ENCODE measurements at places on chromosomes 7 and 10.

- no peak for DNase-seq
Observed at GRCh38 chr7:73881352-73882046, 20.5 kb downstream of the TMEM270 start.

GRCh38 chr10:47283101-47283630, 16.8 kb upstream of the GDF10 start:
- no peak for DNase-seq

GRCh38 chr10:89241486-89242344, 9.9 kb downstream of the LIPA start:
- DNase-seq, result peak; percentile 68

- DNase-seq, result no peak
Observed at GRCh38 chr7:23864973-23865372, 155.0 kb downstream of the STK31 start.

DNA sequence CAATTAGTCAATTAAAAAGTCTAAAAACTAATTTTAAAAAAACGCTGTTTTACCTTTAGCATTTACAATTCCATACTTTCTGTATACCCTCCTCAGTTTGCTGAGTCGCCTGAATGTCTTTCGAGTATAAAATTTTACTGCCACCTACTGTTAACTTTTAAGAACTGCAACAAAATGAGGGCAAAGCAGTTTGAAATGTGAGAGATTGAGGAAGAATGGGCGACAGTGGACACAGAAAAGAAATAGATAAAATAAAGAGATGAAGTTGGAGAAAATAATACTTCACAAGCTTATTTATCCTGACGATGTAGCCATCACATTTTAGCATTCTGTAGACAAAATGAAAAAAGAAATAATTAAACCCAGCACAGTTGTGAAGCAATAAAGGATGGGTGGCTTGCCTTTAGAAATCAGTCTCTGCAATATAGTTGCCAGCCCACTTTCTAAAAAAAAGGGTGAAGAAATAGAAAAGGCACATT, 110.8 kb upstream of the PTN start:
- peak; percentile 70 for DNase-seq

DNA sequence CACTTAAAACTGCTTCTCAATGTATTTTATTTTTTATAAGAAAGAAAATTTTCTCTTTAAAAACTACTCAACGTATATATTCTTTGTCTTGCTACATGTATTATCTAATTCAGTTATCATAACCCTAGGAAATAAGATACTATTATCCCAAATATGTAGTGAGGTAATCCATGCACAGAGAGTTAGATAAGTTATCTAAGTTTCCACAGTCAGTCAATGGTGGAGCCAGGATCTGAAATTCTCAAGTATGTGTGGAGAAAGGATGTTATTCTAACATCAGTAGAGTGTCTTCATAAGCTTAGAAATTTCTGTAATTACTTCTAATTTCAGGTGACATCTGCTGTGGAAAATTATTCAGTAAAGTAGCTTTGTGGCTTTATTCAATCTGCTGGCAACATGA, 239.9 kb downstream of the CSTF2T start:
- DNase-seq, result no peak

DNA sequence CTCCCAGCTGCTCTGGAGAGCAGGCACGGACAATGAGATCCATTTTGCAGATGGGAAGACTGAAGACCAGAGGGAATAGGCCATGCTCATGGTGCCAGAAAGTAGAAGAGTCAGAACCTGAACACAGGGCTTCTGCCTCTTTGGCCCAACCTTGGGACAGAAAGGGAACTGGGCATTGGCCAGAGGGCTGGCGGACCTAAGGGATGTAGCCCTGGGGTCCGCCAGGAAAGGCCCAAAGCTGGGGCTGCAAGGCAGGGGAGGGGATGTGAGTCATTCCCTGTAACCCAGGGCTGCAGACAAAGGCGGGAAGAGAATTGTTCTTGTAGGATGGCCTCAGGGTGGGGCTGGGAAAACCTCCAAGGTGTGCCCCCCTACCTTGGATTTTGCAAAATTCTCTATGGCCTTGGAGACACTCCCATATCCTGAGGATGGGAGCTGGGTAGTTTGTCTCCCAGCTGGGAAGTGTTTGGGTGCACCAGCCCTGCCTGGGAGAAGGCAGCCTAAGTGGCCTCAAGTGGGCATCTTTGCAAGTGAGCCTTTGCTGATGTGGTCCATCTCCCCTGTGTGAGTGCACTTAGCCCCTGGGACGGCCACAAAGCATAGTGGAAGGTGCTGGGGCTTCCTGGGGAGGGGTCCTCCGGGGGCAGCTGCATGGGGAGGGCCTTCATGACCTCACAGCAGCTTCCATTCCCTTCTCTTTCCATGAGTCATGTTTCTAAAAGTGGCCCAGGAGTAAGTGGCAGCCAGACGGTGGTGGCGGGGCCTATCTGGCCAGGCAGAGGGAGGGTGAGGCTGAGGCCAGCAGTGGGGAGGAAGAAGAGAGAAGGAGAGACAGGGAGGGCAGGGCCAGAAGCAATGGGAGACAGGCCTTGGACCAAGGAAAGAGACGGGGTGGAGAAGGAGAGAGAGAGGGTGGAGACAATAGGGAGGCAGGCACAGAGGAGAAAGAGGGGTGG, 9.2 kb downstream of the AQP1 start:
- no peak for DNase-seq

GRCh38 chr10:101649525-101650085, 45.4 kb downstream of the FBXW4 start:
- no peak for DNase-seq

GRCh38 chr7:108314049-108314448, 142.2 kb downstream of the NRCAM start:
- no peak for DNase-seq

DNA sequence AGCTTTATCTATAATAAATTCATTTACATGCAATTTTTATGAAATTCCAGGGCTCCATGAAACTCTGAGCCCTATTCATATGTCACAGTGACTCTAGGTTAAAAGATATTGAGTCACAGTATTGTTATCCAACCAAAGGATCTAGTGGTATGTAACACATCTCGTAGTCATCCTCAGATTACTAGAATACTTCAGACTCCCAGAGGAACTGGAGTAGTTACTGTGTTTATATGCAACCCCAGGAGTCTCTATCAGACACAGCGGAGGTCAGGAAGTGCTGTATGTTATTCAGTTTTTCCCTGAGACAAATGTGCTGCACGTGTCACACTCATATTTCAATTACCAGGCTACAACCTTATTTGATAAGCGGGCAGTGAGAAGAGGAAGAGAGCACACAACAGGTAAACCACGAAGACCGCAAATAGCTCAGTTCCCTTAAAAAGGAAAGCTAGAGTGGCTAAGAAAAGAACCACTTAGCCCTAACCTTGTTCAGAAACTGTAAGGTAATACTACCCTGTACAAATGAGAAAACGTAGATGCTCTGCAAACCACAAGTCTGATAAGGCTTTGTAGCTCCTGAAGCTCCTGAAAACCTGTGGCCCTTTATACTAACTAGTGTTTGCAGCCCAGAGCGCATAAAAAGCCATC, 114.0 kb upstream of the CNTNAP2 start:
- DNase-seq, result peak; percentile 54

GRCh38 chr10:29881336-29881771, 178.0 kb downstream of the JCAD start:
- DNase-seq, result no peak

- DNase-seq, result no peak
Observed at GRCh38 chr10:130800281-130800680, 511.2 kb downstream of the TCERG1L start.

DNA sequence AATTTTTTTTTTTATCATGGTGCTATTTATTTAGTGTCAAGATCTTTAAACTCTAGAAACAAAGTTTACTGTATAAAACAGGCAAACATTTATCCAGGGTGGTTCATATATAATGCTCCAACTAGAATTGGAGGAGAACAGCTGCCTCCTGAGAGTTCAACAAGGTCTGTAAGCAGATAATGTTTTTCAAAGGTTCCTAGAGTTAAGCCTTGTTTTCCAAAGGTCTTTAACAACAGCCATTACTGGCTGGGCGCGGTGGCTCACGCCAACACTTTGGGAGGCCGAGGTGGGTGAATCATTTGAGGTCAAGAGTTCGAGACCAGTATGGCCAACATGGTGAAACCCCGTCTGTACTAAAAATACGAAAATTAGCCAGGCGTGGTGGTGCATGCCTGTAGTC, 316.7 kb downstream of the CCDC3 start:
- DNase-seq, result no peak

DNA sequence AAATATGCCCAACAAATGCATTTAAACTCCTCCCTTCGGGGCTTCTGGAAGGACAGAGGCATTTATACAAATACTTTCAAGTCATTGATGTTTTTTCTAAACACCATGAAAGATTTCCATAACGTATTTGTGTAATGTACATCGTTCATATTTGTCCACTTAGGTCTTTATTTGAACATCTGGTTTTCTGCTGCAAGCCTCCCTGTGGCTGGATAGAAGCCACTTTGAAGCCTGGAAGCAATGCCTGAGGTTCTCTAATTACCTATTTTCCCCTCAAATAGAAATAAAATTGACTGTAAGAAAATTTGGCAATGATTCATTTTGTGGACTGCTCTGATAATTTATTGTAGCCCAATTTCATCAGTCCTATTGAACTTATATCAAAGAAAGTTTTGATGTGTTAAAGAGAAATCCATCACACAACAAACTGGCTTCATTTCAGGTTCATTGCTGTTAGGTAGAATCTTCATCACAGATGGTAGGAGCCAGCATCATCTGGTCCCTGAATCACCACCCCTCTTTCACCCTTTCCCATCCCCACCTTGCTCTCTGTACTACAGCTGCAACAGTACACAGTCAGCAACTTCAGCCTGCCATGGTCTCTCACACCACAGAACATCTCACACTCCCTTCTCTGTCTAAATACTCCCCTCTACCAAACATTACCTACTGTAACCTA, 186.0 kb upstream of the MGMT start:
- DNase-seq, result no peak

- DNase-seq, result peak; percentile 32
Observed at GRCh38 chr7:42886129-42886528, 25.7 kb downstream of the C7orf25 start.

GRCh38 chr7:11620406-11621253, 211.4 kb downstream of the THSD7A start:
- no peak for DNase-seq

DNA sequence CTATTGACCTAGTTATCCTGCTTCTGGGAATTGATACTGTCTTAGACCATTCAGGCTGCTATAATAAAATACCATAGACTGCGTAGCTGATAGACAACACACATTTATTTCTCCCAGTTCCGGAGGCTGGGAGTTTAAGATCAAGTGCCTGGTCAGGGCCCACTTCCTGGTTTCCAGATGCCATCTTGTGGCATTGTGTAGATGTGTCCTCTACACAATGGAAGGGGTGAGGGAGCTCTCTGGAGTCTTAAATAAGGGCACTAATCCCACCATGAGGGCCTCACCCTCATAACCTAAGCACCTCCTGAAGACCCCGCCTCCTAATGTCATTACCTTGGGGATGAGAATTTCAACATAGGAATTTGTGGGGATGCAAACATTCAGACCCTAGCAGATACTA, 62.4 kb downstream of the SLC35B4 start:
- peak; percentile 6 for DNase-seq

DNA sequence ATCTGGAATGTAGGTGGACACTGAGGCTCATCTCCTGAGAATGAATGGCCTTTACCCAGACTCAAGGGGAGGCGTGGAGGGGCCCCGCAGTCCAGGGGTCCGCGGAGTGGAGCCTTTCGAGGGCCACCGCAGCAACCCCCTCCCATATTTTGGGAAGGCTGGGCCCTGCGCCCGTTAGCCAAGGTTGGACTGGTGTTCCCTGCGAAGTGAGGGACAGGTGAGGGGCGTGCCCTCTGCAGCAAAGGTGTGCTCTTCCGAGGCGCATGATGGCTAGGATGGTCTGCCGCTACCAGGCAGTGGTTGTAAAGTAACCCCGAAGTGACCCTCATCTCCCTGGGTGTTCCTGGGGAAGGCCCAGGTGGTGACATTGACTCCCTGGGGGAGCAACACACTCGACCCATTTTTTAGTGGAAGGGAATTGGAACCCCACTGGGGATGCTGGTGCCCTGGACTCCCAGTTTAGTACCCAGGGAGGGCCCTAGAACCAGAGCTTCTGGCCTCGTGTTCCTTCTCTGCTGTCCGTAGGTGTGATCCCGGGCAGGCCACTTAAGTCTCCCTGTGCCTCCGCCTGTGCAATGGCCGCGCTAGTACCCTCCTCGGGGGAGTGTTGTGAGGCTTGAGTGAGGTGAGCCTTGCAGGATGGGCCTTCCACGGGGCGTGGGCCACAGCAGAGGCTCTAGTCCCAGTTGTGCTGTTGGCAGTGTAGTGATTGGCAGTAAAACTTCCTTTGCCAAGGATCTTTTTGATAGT, 779 bp downstream of the FAM241B start:
- DNase-seq, result no peak

DNA sequence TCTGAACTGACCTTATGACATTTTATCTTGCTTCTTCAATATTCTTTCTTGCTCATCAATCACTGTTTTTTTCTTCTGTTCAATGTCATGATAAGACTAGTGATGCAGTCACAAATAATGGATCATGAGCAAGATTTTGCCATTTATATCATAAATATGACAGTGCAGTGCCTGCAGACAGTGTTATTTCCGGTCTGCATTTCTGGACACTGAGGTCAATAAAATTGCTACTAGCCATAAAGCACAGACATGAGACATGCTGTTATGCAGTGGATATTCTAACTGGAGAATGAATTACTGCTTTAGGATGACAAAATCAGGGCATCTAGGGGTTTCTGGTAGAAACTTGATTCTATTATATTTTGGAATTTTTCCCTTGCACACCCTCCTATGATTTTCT, 1509.7 kb upstream of the LRRTM3 start:
- no peak for DNase-seq

DNA sequence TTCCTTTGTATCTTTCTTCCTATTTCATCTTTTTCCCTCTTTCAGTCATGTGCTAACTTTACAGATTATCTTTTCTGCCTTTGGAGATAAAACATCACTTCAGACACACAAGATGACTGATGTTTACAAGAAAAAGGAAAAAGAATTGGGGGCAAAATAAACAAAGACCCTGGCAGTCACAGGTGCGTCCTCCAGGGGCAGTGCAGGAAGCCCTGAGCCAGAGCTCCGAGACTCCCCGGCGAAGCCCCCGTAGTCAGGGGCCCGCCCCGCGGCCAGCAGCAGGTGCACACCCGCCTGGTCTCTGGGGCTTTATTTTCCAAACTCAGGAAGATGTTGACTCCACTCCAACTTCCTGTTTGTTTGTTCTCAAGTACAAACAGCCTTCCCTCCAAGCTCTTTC, 10.2 kb downstream of the STK32C start:
- DNase-seq, result no peak

DNA sequence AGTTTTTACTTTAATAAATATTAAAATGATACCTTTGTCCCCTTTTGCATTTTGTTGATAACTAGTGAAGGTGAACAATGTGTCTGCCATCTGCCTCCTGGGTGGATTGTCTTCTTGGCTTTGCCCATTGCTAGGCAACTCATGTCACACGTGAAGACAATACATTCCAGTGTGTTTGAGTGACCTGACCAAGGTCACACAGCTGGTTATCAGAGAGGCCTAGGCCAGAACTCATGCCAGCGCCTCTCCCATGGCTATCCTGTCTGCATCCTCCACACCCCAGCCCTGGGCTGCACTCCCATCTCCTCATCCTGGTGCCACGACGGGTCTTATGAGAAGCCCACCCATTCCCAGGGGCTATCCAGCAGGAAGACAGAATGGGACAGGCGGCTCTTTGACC, 108.7 kb downstream of the PLCE1 start:
- DNase-seq, result no peak

Measured in KBM-7 (cell line).